ENCODE measurements at places on chromosomes 11 and 22. TPM values are rescaled to one million over a fixed set of nuclear protein-coding genes. Genes with fewer than 3 reads are reported as not detected.

DNA sequence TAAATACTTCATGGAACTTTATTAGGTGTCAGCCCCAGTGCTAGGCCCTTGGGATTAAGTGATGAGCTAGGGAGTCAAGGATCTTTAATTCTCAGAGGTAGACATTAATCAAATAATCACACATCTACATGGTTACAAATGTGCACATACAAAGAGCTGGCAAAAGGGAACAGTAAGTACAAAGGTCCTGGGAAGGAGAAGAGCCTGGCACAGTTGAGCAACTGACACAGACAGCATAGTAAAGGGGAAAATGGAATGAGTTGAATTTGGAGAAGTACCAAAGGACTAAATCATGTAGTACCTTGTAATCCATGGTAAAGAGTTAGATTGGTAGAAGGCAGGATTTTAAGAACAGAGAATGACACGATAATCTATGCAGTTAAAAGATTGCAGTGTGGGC is 116.3 kb downstream of the APIP start:
- DNase-seq = no peak

GRCh38 chr11:100152766-100153165 is 534.3 kb upstream of the ARHGAP42 start:
- no peak for DNase-seq

DNA sequence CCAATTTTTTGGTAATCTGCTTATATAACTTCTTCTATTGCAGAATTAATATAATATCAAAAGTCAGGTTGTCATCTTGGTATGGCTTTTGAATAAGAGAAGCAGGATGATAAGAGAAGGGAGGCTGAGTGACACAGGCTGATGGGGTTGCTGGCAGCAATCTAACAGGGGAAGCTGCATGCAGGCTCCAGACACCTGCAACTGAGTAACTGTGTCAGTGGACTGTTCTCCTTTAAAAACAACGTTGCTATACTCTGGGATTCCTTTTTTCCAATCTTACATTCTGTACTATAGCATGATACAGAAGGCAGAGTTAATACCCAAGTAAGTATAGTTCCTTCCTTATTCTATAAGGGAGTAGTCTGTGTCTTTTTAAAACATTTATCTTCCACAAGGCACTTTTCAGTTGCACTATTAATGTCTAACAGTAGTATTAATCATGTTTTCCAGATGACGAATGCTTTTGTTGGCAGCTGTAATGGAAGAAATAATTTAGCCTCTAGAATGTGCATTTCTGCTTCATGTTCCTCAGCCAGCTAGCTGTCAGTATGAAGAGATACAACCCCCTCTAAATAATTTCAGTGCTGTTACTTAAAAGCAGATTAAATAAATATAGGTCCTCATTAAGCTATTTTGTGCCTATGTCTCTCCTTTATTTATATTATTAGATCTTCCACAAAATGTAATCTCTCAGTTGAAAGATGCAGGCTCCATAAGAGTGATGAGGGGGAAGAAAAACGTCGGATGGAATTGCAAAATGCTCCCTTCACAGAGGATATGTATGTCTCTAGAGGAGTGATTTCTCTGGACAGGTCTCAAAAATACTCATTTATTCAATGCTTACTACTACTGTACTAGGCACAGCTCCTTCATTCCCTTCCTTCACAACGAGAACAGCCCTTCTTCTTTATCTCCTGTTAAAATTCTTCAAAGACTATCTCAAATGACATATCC is 50.8 kb downstream of the ATG16L2 start:
- no peak for DNase-seq

- DNase-seq = no peak
Observed at GRCh38 chr22:40199223-40199622, 21.5 kb downstream of the TNRC6B start.

DNA sequence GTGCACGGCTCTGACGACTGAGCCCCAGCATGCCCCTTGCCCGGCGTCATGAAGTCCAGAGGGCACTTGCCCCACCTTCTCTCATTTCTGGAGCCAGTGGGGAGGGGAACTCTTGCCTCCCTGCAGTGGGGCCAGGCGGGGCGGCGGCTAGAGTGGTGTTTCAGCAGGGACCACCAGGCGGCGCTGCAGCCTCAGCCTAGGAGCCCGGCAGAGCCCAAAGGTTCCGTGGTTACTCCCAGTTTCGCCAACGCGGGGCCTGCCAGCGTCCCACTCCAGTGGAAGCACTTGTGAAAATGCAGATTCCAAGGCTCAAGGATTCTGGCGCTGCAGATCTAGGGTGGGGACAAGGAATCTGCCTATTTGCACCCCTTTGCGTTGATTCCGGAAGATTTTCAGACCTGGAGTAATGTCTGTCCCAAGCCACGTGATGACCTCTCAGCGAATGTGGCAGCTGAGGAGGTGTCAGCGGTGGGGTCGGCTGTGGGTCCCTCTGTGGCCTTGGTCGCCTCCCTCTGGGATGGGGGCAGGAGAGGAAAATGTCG is 55.7 kb downstream of the CD82 start:
- peak; percentile 91 for DNase-seq

DNA sequence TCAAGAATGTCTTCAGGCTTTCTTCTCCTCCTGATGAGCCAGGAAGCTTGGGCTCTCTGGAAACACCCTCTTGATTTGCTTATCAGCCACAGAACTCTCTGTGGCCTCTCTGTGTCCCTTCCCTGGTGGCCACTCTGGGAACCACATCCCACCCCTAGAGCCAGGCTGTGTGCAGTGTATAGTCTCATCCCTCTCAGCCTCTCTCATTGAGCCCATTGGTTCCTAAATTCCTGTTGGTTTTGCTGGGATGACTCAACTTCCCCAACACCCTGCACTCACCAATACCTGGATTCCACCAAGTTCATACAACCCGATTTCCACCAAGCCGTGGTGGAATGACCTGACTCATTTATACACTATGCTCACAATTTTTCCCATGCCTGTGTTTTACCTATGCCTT is 5.2 kb downstream of the IRAG1 start:
- DNase-seq = peak; percentile 38

DNA sequence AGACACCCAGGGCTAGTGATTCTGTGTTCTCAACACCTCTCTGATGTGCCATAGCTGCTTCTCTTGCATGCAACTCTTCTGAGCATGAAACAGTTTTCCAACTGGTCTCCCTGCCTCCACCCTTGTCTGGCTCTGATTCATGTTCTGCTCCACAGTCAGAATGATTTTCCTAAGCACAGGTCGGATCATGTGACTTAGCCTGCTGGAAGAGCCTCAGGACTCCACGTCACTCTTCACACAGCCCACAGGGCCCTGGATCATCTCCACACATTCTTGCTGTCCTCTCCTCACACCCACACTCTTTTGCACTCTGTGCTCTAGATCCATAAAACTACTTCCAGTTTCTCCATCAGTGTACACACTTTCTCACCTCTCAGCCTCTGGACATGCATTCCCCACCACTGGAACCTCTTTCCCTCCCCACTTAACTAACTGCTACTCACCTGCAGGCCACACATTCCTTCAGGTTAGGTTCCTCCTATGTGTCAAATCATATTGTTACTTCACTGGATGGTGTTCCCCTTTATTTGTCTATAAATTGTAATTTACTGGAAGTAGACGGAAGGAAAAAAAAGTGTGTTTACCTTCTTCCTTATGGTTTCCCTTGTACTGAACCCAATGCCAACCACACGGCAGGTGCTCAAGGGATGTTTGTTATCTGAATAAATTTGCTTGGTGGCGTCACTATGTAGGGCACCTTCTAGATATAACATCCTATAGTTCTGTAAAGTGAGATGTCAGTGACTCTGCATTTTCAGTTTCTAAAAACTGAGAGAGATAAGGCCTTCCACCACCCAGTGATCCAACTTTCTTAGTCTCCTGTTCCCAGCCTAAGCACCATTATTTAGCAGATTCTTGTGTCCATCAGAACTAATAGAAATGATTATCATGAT is 133.7 kb downstream of the ETS1 start:
- DNase-seq = no peak

SLC29A2 gene
- total RNA-seq = 36.6 TPM

GAB4 gene
- total RNA-seq = 0.16 TPM

TMEM45B gene
- total RNA-seq = 0.59 TPM

BIK gene
- 3.0 TPM for total RNA-seq

P2RX6 gene
- 0.13 TPM for total RNA-seq

ADORA2A gene
- total RNA-seq = 8.1 TPM
